AG04450 (cell line): ENCODE measurements at places on chromosomes 6 and 20.

DNA sequence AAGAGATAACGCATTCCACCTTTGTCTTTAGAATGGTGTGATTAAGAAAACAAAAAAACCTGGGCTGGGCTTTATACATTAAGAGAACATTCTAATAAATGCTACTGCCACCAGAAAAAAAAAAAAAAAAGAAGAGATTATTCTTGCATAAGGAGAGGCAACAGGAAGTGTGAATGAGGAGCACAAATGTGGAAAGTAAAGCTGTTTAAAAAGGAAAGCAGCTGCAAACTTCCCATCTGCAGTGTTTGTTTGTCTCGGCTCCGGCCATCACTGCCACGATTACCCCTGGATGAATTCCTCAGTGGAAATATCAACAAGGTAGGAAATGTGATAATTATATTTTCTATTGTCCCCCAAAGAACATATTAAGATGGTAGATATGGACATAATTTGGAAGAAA, 223.9 kb downstream of the PHF3 start:
- no peak for DNase-seq

- no peak for DNase-seq
Measured at GRCh38 chr6:20790032-20790791, 256.0 kb downstream of the CDKAL1 start.

DNA sequence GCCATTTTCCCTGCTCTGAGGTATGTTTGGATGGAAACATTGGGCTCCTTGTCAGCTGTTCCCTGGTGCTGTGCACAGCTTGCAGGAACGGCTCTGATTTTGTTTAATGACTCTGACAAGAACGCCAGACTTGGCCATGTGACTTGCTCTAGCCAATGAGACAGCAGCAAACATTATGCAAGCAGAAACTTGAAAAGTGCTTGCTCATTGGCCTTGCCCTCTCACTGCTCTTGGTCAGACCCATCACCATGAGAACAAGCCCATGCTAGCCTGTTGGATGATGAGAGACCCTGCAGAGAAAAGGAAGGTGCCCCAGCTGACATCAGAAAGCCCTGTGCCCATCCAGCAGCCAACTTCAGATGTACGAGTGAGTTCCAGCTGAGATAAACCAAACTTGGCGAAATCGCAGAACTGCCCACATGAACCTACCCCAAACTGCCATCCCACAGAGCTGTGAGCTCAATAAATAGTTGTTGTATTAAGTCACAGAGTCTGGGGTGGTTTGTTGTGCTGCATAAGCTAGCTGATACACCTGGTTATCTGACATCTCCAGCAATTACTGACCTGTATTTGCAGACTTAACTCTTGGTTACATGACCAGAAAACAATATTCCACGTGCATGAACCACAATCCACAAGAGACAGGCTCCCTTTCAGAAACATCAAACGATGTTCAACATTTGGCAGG, 96.9 kb downstream of the JPH2 start:
- DNase-seq = no peak

- DNase-seq = no peak
Measured at GRCh38 chr6:96570053-96570452, 7.1 kb downstream of the FHL5 start.

- DNase-seq = no peak
Measured at GRCh38 chr6:9933677-9934076, 481.2 kb downstream of the TFAP2A start.

DNA sequence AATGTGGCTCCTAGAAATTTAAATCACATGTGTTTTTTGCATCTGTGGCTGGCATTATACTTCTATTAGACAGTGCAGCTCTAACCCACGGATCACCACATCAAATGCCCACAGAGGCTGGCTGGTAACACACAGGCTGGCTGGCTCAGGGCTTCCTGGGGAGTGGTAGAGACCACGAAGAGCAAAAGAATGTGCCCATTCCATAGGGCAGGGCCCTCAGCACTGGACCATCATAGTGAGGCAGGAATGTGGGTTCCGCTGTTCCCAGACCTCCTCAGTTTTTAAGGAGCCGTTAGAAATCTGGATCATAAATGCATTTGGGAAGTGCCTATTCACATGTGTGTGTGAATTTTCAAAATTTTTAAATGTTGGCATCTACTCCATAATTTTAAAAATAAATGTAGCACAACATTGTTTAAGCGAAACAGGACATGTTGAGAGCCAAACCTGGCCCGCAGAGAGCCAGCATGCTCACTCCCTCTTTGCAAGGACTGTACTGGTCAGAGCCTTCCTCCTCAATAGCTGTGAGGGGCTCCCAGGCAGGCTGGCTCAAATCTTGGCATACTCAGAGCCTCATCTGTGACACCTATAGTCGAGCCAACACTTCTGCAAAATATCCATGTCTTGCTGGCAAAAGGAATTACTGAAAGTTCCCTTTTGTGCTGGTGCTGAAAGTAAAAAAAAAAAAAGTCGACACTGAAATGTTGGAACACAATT, 190.5 kb downstream of the FNDC1 start:
- DNase-seq = no peak
